ENCODE measurements at places on chromosomes 11 and 22.

- no peak for DNase-seq
Measured at GRCh38 chr22:43205748-43206508, 19.0 kb upstream of the TTLL12 start.

GRCh38 chr22:48581796-48582469, 1245.7 kb downstream of the BRD1 start:
- no peak for DNase-seq

- DNase-seq = no peak
Measured at GRCh38 chr11:113448316-113448677, 26.9 kb downstream of the DRD2 start.

DNA sequence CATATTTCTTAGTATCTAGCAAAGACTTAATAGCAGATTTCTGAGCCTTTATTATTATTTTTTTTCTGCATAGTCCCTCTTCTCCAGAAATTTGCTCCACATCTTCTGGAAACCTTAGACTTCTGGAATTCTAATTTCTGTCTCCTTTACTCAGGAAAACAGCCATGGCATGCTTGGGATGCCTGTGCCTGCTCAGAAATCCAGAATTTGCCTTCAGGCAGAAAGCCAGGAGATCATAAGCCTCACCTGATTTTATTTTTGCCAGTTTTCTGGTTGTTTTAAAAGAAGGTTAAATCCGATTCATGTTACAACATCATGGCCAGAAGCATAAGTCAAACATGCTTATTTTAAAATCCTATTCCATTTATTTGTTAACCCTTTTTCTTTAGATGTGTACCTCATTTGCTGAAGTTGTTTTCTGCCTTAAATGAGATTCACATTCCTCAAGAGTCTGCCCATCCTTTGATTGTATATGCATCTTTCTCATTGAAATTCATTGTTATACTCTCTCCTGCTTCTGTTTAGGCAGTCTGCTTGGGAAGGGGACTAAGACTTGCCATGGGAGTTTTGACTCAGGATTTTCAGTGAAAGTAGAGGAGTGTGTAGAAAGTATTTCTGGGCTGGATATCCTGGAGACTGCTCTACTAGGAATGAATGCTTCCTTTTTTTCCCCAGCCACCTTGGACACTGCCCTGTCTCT, 37.1 kb downstream of the SIK2 start:
- DNase-seq = no peak

- DNase-seq = no peak
Measured at GRCh38 chr11:17457396-17458173, 19.1 kb downstream of the ABCC8 start.

DNA sequence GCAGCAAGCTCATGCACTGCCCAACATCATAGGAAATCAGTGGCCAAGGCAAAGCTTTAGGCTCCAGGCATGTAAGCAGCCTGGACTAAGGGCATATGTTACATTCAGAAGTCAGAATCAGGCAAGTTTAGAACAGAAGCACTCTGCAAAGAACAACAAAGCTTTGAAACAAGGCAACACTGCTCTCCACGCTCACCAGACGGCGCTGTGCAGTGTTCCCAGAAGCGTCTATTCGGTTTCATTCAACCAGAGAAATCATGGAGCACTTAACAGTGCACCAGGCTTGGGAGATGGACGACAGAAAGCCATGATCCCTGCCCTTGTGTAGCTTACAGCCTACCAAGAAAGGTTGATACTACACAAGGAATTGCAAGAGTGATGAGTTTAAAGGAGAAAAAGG, 555.8 kb downstream of the BUD13 start:
- no peak for DNase-seq

GRCh38 chr11:121412711-121413415, 39.3 kb upstream of the SORL1 start:
- DNase-seq = no peak

- DNase-seq = no peak
Measured at GRCh38 chr22:33221568-33221967, 163.4 kb upstream of the SYN3 start.

- no peak for DNase-seq
Measured at GRCh38 chr11:122594986-122595645, 60.4 kb upstream of the UBASH3B start.

DNA sequence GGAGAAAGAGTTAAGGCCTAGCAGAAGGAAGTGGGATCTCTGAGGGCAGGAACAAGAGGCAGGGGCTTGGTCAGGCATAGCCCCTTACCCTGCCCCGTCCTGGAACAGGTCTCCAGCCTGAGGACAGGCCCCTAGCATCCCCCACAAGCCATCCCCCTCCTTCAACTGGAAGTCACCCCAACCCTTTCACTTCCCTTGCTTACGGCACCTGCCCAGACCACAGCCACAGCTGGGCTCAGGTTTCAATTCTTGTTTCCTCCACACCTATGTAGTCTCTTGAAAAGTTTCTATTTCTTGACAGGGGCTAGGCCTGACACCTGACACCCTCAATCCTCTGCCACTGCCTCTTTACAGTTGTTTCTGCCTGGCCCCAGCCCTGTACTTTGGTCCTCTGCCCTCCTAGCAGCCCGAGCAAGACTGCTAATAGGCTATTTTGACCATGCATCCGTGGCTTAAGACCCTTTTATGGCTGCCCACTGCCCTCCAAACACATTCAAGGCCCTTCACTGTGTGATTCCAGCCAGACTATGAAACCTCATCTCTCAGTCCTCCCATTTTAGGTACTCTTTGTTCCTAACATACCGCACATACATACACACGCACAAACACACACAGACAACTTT, 10.9 kb upstream of the FCHSD2 start:
- DNase-seq = no peak

GRCh38 chr11:116651098-116651736, 121.6 kb downstream of the BUD13 start:
- DNase-seq = no peak

DNA sequence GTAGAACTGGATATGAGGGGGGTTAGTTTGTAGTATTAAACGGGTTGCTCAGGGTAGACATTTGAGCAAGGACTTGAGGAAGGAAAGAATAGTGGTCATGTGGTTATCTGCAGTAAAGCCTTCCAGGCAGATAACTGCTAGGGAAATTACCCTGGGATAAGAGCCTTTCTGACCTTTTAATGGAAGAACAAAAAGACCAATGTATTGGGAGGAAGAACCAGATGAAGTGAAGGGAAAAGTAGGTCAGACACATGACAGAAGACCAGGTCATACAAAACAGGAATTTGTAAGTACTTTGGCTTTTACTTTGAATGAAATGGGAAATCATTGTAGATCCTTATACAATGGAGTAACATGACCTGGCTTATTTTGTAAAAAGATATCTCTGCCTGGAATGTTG, 241.9 kb upstream of the CTSC start:
- DNase-seq = no peak

- no peak for DNase-seq
Measured at GRCh38 chr11:121018746-121019145, 5.2 kb upstream of the TBCEL start.

DNA sequence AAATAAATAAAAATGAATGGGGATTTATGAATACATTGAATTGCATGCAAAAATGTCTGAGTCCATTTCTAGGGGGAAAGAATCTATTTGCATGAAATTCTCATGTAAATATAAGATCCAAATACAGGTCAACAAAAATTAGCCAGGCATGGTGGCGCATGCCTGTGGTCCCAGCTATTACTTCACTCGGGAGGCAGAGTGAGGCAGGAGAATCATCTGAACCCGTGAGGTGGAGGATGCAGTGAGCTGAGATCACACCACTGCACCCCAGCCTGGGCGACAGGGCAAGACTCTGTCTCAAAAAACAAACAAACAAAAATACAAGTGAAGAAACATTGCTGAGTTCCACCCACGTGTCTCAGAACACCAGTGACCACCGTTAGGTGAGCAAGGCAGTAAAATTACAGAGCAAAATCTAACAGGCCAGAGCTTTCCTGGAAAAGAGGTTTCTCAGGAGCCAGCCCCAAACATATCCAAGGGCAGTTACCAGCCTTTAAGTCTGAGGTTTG, 17.3 kb downstream of the PACSIN2 start:
- DNase-seq = no peak

- DNase-seq = no peak
Measured at GRCh38 chr11:115652496-115652895, 148.3 kb upstream of the CADM1 start.

DNA sequence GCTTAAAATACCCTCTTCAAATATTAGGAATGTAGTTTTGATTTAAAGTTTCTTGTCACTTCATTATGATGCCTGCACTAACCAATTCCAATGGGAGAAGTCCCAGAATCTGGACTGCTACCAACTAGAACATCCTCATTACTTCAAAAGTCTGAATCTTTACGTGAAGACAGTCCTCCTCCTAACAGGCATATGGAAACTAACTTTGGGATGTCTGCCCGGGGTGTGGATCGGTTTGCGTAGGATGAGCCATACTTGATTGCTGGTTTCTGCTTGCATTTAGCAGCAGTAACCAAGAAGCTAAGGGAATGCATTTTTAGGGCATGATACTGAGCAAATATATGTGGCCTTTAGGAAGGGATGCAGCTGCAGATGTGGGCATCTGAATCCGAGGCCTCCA, 177.1 kb downstream of the LRRC4C start:
- no peak for DNase-seq

DNA sequence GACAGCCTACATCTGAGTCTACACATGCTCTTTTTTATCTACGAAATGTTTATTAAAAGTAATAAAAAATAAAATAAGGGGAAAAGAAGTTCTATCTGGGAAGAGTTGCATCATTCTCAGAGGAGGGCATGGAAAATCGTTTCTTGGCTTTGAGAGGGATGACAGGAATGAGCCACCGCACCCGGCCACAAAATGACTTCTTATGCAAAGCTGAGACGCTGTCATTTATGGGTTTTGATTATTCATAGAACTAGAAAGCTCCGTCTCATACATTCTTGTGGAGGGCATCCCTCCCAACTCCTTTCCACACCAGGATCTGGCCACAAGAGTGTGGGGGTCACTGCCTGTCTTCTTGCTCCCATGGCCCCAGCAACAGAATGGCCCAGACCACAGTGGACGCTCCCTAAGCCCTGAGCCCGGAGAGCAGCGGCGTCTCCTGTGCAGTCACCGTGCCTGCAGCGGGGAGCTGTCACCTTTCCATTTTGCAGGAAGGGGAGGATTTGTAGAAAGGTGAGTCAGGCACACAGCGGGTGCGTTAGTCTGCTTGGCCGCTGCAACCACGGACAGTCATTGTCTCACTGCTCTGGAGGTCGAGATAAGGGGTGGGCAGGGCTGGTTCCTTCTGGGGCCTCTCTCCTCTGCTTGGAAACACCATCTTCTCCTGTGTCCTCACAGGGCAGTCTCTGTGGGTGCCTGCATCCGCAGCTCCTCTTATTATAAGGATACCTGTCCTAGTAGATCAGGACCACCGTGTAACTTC, 1388.7 kb downstream of the BRD1 start:
- no peak for DNase-seq

DNA sequence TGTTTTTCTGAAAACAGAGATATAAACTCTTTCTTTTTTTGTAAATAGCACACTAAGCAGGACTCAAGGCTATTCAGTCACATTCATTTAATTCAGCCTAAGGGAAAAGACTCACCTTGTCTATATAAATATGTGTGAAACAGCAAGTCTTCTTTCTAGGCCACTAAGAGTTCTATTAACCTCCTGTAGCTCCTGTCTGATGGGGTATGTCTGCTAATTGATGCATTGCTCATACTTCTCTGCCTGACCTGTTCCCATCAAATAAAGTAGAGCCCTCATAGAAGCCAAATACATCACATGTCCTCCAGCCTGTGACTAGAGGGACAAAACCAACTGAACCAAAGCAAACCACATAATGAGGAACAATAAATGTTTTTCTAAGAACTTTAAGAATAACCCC, 68.2 kb downstream of the MSANTD4 start:
- no peak for DNase-seq

DNA sequence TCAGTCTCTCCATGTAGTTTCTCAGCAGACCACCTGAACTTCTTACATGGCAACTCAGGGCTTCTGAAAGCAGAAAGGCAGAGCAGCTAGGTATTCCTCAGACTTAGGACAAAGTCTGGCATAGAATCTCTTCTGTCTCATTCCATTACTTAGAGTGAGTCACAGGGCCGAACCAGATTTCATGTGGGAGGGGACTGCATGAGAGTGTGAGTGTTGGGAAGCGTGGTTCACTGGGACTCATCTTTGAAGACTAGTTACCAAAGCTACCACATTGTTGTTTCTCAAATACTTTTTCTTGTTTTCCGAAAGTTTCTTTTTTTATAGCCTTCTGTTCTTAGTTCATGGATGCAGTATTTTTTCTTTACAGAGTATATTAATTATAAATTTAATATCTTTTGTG, 36.1 kb upstream of the SCN3B start:
- DNase-seq = no peak

GRCh38 chr11:41334007-41334933, 125.2 kb downstream of the LRRC4C start:
- DNase-seq = no peak

- no peak for DNase-seq
Measured at GRCh38 chr11:113579292-113579940, 104.2 kb upstream of the DRD2 start.

DNA sequence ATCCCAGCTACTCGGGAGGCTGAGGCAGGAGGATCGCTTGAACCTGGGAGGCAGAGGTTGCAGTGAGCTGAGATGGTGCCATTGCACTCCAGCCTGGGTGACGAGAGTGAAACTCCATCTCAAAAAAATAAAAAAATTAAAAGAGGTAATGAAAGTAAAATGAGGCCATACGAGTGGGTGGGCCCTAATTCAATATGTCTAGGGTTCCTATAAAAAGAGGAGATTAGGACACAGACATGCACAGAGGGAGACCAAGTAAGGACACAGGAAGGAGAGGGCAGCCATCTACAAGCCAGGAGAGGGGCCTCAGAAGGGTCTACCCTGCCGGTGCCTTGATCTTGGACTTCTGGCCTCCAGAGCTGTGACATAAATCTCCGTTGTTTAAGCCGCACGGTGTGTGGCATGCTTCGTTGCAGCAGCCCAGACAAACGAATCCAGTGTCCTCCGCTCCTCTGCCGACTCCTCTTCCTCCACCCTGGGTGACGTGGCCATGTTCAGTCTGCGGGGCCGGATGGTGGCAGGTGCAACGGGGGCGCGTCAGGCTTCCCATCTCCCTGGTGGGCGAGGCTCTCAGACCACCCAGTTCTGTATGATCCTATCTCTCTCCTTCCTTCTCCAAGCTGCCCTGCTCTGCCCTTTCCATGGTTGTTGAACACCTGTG, 51.6 kb upstream of the PARVG start:
- DNase-seq = no peak

DNA sequence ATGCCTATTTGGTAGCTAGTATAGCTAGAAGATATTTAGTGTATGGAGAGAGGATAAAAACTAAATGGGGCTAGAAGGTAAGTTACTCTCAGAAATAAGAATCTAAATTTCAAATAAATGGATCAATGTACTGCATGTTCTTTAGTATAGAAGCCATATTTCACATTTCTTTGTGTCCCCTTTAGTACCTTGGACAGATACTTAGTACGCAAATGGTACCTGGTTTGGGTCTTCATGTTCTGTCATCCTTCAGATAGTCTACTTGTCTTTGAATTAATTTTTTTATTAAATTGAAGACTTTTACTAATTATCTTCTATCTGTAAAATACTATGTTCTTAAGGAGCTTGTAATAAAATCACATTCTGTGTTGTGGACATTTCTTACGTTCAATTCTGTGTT, 26.3 kb upstream of the RBMXL2 start:
- no peak for DNase-seq
